Activated naive CD4-positive, alpha-beta T cell treated with anti-CD3 and anti-CD28 coated beads, Interleukin-2, amount 10 ng/mL, durations not matched to agents 7 days and 5 days (primary cell): ENCODE measurements at places on chromosomes 7 and 10.

- DNase-seq = no peak
Measured at GRCh38 chr10:22993314-22993713, 65.5 kb downstream of the ARMC3 start.

GRCh38 chr10:47354900-47355299 lies 6.7 kb downstream of the RBP3 start:
- no peak for DNase-seq

DNA sequence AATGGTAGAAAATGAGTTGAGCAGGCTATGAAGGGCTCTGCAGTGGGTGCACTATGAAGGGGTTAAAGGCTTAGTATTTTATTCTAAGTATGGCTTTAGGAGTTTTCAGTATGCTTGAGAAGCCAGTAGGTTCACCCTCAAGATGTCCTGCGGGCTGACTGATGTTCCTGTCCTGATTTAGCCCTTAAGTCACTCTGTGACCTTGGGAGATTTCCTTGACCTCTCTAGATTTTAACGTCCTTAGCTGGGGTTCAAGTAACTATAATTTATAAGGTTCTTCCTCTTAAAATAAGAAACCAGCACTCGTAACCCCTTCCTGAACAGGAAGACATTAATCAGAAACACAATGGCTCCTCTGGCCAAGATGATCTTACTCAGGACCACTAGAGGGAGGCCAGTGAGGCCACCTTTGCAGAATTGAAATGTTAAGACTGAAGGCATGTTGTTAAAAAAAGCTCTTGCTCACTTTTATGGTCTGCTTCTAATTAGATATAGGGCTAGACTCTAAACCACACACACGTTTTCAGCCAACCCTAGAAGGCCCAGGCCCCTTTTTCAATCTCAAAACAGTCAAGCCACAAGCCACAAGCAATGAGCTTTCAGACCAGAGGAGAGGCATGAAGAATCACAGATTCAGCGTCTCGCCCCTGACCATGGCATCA lies 41.9 kb downstream of the CDK1 start:
- no peak for DNase-seq

- DNase-seq = no peak
Measured at GRCh38 chr7:125934955-125935354, 1005.3 kb upstream of the POT1 start.

GRCh38 chr10:54961040-54961439 lies 160.0 kb upstream of the PCDH15 start:
- no peak for DNase-seq

- DNase-seq = peak; percentile 86
Measured at GRCh38 chr10:101141616-101142532, 10.8 kb downstream of the TLX1 start.

GRCh38 chr10:114908896-114909295 lies 29.1 kb upstream of the TRUB1 start:
- DNase-seq = no peak

GRCh38 chr10:34906067-34906965 lies 91.2 kb upstream of the PARD3 start:
- no peak for DNase-seq

DNA sequence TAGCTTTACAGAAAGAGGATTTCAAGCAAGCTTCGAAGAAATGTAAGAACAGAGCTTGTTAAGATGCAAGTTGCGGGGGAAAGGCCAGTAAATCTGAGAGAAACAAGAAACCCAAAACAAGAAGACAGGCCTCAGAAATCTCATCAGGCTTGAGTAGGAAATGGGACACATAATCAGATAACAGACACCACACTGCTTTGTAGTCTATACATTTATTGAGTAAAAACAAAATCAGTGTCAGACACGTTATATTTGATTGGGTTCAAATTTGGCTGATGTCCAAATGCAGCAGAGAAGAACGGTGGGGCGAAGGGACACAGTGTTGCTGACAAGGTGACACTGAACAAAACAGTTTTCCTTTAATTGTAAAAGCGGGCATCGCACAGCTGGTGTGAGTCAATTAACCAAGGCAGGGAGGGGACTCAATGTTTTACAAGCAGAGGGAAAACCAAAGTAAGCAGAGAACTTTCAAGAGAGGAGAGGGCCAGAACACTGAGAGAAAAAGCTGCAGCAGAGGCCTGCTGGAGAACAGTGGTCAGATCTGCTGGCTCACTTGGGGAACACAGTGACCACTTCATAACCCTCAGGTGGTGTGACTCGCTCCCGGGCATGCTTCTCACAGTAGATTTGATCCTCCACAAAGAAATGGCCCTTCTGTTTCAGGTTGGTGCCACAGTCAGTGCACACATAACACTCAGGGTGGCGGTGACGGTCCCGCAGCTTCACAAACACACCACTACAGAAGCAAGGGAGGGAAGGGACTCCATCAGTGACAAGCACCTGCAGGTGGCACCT lies 43.5 kb downstream of the ACSM6 start:
- no peak for DNase-seq

DNA sequence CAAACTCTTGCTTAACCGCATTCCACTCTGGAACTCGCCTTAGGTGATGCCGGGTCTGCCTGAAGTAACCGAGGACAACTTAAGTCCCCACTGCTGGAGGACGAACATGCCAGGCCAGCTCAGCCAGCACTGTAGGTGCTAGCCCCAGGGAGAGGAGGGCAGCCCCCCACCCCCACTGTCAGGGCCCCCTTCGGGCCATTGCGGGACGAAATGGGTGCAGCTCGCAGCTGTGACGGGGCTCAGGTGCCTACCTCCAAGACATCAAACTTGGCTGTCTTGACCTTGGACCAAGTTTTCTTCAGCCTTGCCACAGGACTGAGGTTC lies 60.4 kb downstream of the CSGALNACT2 start:
- peak; percentile 12 for DNase-seq

- no peak for DNase-seq
Measured at GRCh38 chr7:36684954-36685353, 39.3 kb downstream of the AOAH start.

GRCh38 chr7:55427800-55428199 lies 62.7 kb downstream of the LANCL2 start:
- DNase-seq = no peak

DNA sequence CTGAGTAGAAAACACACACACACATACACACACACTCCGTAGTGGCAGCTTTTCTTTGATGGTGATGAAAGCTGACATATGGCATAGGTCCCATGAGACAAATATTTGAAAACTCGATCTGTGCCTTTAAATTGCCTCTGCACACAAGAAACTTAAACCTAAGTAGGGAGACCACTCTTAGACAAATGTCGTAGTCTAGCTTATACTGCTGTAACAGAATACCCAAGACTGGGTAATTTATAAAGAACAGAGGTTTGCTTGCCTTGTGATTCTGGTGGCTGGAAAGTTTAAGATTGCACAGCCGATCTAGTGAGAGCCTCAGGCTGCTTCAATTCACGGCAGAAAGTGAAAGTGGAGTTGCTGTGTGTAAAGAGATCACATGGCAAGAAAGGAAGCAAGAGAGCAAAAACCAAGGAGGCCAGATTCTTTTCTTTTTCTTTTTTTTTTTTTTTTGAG lies 489.4 kb upstream of the SORCS1 start:
- DNase-seq = peak; percentile 21

DNA sequence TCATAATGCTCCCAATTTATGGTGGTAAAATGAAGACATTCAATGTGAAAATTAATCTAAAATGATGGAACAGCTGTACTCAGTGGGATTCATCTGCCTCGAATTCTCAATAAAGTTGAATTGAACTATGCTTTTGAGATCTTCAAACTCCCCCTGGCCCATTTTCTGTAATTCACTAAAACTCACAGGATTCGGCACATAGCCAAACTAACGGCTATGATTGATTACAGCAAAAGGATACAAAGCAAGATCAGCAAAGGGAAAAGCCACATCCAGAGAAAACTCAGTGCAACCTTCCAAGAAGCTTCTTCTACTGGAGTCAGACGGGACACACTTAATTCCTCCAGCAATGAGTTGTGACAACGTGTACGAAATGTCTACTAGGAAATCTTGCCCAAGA lies 307.5 kb downstream of the CNTNAP2 start:
- no peak for DNase-seq

DNA sequence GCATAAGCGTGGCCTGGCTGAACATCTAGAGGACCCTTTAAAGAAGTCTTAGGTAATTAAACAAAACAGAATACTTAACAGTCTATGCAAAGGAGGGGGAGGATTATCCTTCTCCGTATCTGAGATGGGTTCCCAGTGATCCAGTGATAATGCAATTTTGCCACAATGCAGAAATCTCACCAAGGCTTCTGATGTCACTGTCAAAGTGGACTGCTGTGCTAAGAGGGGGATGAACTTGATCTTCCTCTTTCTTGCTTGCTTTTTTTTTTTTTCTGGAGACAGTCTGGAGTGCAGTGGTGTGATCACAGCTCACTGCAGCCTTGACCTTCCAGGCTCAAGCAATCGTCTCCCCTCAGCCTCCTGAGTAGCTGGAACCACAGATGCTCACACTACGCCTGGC lies 30.8 kb downstream of the GATA3 start:
- DNase-seq = no peak

DNA sequence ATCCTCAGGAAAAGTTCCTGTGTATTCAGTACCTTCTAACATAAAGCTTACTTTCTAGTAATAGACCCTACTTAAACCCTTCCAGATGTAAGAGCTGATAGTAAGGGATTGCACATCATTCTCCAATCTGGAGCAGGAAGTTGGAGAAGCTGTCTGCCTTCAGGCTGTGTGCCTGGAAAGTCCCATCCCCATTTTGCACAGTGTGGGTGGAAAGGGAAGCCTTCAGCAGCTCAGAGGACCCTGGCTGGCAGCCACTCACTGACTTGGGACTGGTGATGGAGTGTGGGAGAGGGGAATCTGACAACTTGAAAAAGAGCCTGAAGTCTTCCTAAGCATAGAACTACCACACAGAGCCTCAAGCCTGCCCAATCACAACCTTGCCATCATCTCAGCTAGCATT lies 164.1 kb upstream of the ADO start:
- DNase-seq = no peak

GRCh38 chr7:1537535-1538412 lies 7.3 kb downstream of the MAFK start:
- DNase-seq = no peak
